ENCODE measurements at places on chromosomes 11 and 22.

DNA sequence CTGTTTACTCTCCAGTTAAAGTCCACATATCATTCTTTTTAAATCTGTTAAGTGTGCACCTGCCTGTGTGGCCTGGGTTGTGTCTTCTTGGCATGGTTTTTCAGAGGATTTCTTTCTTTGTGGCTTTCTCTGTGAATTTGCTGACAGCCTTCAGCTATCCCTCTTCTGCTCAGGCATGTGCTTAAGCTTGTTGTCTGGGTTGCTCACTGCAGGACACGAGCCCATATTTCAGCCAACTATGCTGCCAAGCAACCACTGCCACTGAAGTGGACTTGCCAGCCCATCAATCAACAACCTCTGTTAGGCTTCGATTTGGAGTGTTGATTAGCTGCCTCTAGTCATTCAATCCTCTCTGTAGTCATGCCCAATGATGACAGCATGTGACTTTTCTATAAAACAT is 18.4 kb downstream of the OR51I2 start:
- DNase-seq, result no peak

DNA sequence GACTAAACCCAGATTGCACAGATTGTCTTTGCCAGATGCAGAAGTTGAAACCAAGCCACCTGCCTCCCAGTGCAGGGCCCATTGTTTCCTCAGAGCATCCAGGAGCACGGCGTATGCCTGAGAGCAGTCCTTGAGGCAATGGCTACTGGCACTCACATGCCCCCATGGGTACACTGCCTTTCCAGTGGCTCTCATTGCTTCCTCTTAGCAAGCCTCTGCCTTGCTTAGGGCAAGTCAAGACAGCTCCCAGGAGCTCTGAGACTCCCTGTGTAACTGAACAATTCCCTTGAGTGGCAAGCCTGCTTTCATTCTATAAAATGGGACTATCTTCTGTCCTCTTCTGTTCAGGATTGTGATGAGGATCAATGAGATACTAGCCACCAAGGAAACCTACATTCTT is 4.1 kb downstream of the SYTL2 start:
- no peak for DNase-seq

DNA sequence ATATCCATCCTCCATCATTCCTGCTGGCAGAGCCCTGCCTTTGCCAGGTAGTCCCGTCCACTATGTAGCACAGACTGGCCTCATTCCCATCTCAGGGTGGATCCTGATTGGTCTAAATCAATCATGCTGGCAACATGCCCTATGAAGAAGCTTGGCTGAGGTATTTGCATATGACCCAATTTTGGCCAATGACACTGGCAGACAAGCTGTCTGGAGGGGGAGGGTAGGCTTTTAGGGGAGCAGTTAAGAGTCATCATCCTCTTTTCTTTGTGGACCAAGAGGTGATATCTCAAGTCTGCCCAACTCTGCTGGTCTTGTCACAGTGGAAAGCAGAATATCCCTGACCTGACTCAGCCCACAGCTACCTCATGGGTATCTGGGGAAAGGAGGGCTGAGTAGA is 5.1 kb downstream of the CCDC89 start:
- DNase-seq, result no peak

GRCh38 chr22:24186352-24186740 is 5.1 kb downstream of the SUSD2 start:
- DNase-seq, result no peak

DNA sequence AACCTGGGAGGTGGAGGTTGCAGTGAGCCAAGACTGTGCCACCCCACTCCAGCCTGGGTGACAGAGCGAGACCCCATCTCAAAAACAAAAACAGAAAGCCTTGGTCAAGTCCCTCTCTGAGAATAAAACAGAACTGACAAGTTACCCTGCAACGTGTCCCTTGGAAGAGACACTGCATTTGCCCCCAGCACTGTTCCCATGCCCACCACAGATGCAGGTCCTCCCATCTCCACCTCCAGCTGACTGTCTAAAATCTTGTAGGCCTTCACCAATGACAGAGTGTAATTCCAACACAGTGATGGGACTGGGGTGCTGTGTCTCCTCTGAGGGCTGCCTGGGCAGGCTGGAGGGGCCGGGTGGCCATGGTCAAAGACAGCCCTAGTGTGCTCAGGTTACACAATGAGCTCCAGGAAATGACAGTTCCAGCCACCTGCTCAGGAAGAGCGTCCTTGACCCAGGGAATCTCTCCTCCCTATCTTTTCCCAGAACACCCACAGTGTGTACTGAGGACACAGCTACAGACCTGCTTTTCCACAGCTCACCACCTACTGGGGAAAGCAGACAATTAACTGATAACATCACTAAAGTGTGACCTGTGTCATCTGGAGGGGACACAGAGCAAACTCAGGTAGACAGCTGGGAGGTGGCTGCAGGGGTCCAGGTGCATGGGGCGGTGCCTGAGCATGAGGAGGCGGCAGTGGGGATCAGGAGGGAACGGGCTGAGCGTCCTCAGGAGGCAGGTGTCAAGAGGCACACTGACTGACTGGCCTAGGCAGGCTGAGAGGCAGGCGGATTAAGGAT is 56.4 kb downstream of the ARFGAP3 start:
- DNase-seq, result no peak

DNA sequence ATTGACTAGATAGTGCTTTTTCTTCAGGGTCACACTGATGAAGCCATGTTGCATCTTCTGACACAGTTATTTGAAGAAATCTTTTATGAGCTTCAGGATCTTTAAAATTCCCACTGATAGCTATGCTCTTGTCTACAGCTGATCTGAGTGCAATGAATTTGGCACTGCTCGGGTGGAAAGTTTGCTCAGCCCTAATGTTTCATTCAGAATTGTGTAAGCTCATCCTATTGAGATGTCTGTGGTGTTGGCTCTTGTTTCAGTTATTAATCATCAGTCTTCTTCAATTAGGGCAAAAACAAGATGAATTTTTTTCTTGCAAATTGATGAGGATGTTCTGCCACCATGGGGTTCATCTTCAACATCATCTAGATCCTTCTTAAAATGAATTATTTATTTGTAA is 1387.0 kb upstream of the RAG2 start:
- no peak for DNase-seq

DNA sequence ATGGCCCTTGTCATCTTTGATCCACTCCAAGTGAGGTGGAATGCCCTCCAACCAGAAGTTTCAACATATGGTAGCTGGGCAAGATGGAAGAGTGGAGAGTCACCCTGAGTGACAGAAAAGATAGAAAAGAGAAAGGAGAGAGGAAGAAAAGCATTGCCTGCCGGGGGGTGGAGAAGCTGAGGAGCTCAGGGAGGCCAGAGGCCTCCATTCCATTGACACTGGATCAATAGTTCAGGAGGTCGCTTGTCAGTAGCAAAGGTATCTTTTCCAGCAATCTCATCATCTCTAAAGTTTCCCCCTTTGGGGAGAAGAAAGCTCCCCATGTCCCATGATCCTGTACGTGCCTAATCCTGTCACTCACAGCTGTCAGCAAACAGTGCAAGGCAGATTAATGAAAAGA is 6.7 kb upstream of the C1QTNF6 start:
- no peak for DNase-seq

GRCh38 chr11:13268791-13269190 is 8.8 kb upstream of the BMAL1 start:
- no peak for DNase-seq

DNA sequence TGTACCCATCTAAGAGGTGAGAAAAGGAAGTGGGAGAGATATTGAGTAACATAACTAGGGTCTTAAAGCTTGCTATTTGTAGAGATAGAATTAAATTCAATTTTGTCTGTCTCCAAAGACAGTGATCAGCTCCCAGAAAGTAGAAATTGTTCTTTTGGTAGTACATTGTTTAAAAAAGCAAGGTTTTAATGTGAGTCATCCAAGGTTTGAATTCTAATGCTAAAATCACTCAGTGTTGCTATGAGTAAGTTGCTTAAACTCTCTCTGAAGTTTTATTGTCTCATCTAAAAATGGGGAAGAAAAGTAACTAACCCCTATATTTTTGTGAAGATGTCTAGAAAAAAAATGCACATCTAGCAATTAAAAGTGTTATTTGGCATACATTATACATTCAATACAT is 1004.5 kb upstream of the CCDC90B start:
- DNase-seq, result no peak

DNA sequence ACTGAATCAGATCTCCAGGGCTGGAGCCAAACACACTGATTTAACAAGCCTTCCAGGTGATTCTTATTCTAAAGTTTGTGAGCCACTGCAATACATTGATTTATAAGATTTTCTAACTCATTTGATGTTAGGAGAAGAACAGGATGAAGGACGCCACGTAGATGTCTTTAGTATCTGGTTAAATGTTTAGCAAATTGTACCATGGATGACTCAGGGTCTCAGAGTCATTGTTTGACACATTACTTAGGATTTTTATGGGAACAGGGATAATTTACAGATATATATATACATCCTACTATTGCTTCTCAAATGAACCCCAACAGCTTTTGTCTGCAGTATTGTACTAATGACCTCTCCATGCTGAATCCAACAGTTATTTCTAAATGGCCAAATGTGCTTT is 143.1 kb upstream of the DDI1 start:
- DNase-seq, result no peak

DNA sequence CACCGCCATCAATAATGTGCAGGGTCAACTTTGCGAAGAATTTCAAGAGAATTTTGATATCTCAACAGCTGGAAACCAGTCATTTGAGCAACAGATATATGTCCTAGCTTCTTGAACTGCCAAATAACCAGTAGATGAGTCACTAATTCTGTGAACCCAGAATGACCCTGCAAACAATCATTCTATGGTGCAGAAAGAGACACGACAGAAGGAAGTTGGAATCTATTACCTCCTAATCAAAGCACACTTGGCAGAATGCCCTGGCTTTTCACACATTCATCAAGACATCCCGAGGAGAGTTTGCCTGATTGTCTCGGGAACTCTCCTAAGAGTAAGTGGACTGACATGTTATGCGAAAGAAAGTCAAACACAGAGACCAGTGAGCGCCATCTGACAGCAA is 621.1 kb downstream of the OPCML start:
- DNase-seq, result no peak

- DNase-seq, result no peak
Observed at GRCh38 chr11:87740968-87741367, 434.3 kb downstream of the RAB38 start.

- no peak for DNase-seq
Observed at GRCh38 chr11:117020869-117021564, 77.2 kb downstream of the SIK3 start.

- no peak for DNase-seq
Observed at GRCh38 chr11:116605543-116606459, 167.0 kb downstream of the BUD13 start.

DNA sequence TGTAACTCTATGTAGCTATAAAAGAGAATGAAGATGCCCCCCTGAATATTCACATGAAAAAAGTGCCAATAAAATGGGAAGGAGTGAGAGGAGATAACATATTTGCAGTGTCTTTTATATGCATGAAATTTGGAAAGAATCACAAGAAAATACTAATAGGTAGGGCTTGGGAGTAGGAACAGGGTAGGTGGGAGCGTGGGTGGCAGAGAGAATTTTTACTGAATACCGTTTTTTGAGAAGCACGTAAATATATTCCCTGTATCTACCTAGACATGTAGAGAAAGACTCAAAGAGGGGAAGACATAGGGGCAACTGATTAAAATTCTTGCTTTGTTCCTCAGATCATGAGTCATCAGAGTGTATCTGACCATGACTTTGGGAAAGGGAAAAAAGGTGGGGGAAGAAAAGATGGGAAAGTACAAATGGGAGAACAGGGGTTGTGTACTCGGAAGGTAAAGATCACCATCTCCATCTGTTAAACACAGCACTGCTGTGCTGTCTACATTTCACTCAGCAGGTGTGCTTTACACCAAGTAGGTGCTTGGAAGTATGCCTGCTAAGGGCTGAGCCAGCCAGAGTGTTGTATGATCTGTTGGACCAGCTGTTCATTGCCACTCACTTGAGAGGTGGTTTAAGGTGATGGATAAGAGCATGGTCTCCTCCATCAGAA is 16.0 kb downstream of the PRR5L start:
- no peak for DNase-seq

DNA sequence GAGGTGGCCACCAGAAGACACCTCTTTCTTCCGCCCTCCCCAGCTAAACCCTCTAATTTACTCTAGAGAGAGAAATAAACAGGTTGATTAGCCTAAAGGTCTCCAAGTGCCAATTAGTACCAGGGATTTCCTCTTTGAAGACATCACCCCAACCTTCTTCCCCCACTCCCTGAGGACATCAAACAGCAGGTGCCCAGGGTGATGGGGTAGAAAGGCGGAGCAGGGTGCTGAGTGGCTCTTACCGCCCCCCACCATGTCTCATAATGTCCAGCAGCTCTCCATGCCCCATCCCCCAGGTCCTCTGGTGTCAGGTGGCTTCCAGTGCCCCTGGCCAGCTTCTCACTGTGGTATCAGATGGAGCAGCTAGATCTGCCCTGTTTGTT is 5.3 kb upstream of the GNAZ start:
- no peak for DNase-seq

GRCh38 chr22:44483878-44484277 is 14.2 kb downstream of the RTL6 start:
- DNase-seq, result no peak

GRCh38 chr11:134999590-134999989 is 587.5 kb upstream of the B3GAT1 start:
- no peak for DNase-seq

DNA sequence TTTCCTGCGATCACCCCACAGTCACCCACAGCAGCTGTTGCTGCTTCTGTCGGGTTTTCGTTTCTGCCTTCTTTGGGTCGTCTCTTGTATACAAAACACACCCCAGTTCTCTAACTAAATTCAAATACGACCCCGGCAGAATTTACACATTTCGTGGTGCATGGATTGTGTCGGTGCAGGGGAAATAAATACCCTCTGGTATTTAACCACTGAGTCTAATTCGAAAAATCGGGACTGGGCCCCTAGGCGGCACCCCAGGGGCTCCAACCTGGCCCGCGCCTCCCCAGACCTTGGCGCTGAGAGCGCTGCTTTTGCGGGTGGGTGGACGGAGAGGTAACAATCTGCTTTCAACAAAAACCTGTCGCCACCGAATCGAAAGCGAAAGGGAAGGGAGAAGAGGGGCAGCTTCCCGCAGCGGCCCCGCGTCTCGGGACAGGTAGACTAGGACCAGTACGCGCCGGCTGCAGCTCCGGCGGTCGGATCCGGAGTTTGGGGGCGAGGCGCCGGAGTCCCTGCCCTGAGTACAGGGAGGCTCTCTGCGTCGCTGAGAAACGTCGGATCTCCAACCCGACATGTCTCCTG is 4.4 kb downstream of the ALX4 start:
- peak; percentile 15 for DNase-seq

DNA sequence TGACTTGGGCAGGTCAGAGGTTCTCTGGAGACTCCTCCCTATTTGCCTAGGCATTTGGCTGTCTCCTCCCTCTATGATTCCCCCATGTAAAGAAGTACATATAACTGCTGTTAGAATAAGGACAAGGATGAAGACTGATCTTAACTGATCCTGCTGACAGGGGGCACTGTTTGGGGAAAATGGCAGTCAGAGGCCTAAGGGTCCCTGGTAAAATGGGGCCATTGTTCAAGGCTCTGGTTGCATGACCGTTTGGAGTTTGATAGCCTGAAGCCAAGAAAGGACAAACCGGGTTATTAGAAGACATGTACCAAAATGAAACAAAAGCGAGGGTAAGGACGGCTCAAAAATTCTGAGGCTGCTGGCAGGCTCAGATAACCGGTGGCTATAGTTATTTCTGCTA is 712.2 kb downstream of the NTM start:
- DNase-seq, result no peak

- DNase-seq, result no peak
Observed at GRCh38 chr22:24926849-24927579, 19.5 kb downstream of the LHFPL7 start.
